ENCODE measurements at places on chromosomes 11 and 22. TPM values are rescaled to one million over a fixed set of nuclear protein-coding genes. Genes with fewer than 3 reads are reported as not detected.

The FBLN1 gene
- not detected for total RNA-seq

The CABP7 gene
- total RNA-seq, result not detected

The ESAM gene
- not detected for total RNA-seq

The RASL10A gene
- total RNA-seq, result 0.64 TPM

The TMEM225 gene
- total RNA-seq, result not detected

The SCUBE1 gene
- total RNA-seq, result not detected

The INS gene
- not detected for total RNA-seq

The CEND1 gene
- total RNA-seq, result 3.8 TPM

The MMP13 gene
- total RNA-seq, result not detected

The KIRREL3 gene
- not detected for total RNA-seq

The SMC1B gene
- total RNA-seq, result 0.59 TPM

GRCh38 chr22:46777609-46777970 is 15.1 kb downstream of the TBC1D22A start:
- H3K4me1 ChIP-seq, result peaks cover 53% of the 10 kb centered on the region
- H3K4me3 ChIP-seq, result peak overlapping the region; percentile 74
- H3K27ac ChIP-seq, result peak overlapping the region; percentile 86

DNA sequence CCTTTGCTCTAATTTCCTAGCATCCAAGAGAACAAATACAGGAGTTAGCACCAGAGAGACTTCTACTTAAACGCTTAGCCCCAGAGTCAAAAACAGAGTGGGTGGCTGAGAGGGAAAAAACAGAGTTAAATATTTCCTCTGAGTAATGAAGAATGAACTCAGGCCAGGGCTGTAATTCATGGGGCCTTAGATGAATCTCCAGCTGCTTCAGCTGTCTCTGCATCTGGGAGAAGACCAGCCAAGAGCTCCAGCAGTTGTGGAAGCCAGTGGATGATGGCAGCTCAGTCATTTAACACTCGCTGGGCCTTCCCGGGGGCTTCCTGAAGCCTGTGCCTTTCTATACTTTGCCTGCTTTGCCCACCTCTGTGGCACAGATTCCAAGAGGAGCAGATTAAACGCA is 5.7 kb upstream of the ADAMTS15 start:
- H3K27me3 ChIP-seq, result peaks cover 27% of the 10 kb centered on the region
- H3K4me3 ChIP-seq, result no peak overlapping the region
- DNase-seq, result no peak

- no peak overlapping the region for H3K4me3 ChIP-seq
- DNase-seq, result no peak
- peaks cover 31% of the 10 kb centered on the region for H3K4me1 ChIP-seq
Observed at GRCh38 chr11:128174465-128175291, 412.7 kb downstream of the ETS1 start.

DNA sequence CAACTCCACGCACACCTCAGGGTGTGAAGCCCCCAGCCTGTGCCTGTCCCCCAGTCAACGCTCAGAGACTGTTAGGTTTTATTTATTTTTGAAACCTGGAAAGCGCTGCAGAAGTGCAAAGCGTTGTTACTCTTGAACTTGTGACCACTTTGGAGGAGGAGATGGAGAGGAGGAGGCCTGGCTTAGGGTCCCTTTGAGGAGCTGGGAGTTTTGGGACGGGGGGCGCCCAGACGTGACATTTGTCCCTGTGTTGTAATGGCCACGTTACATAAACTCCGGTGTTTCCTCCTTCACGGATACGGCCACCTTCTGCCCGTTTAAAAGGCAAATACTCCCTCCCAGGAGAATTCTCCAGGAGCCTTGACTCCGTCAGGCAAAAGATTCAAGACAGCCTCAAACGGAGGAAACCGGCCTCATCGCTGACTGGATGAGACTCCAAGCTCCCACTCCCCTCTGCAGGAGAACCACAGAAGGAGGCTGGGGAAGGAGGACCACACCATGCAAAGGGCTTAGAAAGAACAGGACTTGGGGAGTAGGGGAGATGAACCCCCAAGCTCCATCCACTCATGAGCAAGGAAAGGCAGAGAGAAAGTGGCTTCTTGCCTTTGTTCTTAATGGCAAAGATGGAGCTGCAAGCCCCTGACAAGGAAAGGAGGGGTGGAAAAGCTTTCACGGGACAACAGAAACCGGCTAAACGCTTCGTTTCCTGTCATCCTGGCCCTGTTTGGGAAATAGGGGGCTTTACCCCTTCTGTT is 630 bp downstream of the PIK3IP1 start:
- H3K4me3 ChIP-seq, result peak overlapping the region; percentile 99
- H3K4me1 ChIP-seq, result peaks cover 65% of the 10 kb centered on the region
- no peak for DNase-seq
- no peaks in the 10 kb centered on the region for H3K27me3 ChIP-seq
- peaks cover 21% of the 10 kb centered on the region for H3K36me3 ChIP-seq

DNA sequence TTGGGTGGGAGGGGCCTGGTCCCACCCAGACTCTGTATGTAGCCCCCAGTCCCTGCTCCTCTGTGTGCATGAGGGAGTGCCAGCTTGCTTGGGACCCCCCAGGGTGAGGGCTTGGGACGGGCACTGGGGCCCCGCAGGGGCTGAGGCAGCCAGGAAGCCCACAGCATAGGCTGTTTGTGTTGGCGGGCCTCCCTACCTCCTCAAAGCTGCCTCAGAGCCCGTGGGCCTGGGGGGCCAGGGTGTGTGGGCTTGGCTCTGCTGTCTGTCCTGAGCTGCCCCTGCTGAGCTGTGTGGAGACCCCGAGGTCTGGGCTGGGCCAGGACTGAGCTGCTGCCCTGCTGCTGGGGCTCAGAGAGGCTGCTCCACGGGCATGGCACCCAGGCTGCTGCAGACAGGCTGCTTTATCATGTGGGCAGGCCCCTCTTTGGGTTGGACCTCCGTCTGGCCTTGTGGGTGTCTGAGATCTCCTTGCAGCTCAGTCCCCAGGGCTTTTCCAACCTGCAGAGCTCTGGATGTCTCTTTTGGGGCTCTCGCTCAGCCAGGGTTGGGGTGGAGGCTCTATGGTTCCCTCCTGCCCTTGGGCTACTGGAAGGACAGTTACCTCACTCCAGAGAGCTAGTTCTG is 3.3 kb downstream of the TSPAN4 start:
- DNase-seq, result no peak
- peaks cover 7% of the 10 kb centered on the region for H3K27me3 ChIP-seq
- no peak overlapping the region for H3K4me3 ChIP-seq
- no peak overlapping the region for H3K27ac ChIP-seq

- no peaks in the 10 kb centered on the region for H3K36me3 ChIP-seq
- H3K4me1 ChIP-seq, result peaks cover 2% of the 10 kb centered on the region
- peaks cover 24% of the 10 kb centered on the region for H3K27me3 ChIP-seq
- no peak overlapping the region for H3K4me3 ChIP-seq
- H3K27ac ChIP-seq, result no peak overlapping the region
Observed at GRCh38 chr11:46906609-46907041, 11.7 kb downstream of the LRP4 start.

DNA sequence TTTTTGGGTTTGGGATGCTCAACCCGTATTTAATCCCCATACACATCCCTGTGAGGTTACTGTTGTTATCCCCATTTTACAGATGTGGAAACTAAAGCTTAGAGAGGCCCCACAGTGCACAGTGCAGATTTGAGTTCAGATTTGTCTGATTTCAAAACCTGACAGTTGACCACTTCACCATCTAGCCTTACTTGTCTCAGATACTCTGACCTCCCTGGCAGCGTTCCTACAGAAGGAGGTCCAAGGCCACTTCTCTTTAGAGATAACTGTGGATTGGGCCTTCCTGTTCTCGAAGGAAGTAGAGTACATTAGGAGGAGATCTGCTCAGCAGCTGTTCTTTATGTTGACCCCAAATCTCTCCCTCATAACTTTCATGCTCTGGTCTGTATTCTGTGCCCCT is 46.7 kb upstream of the CTTN start:
- H3K4me1 ChIP-seq, result no peaks in the 10 kb centered on the region
- peaks cover 50% of the 10 kb centered on the region for H3K36me3 ChIP-seq
- no peak overlapping the region for H3K4me3 ChIP-seq
- no peaks in the 10 kb centered on the region for H3K27me3 ChIP-seq
- DNase-seq, result no peak

GRCh38 chr11:748007-748359 is 719 bp downstream of the TALDO1 start:
- peak overlapping the region; percentile 82 for H3K27ac ChIP-seq
- peak overlapping the region; percentile 90 for H3K4me3 ChIP-seq
- H3K36me3 ChIP-seq, result peaks cover 11% of the 10 kb centered on the region
- peaks cover 14% of the 10 kb centered on the region for H3K4me1 ChIP-seq
- DNase-seq, result peak; percentile 73
- no peaks in the 10 kb centered on the region for H3K27me3 ChIP-seq

DNA sequence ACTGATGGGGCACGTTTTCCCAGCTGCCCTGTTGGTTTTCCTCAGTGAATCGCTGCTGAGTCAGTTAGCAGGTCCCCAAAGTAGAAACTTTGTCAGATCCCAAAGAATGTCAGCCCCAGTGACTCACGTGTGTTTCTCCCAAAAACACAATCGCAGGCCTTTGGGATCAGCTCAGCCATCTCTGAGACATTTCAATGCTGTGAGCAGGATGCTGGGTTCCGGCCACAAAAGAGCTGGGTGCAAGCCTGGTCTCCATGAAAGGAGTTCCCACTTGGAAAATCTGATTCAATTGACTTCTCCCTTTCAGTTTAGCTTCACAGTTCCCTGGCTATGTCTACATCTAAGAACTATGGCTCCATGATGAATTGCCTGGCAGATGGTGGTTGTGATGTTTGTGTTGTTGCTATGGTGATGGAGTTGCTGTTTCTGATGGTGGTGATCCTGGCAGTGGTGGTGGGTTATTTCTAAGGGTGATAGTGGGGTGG is 28.0 kb downstream of the MYEOV start:
- no peak for DNase-seq
- no peak overlapping the region for H3K4me3 ChIP-seq
- H3K36me3 ChIP-seq, result peaks cover 3% of the 10 kb centered on the region
- no peak overlapping the region for H3K27ac ChIP-seq
- H3K27me3 ChIP-seq, result no peaks in the 10 kb centered on the region

DNA sequence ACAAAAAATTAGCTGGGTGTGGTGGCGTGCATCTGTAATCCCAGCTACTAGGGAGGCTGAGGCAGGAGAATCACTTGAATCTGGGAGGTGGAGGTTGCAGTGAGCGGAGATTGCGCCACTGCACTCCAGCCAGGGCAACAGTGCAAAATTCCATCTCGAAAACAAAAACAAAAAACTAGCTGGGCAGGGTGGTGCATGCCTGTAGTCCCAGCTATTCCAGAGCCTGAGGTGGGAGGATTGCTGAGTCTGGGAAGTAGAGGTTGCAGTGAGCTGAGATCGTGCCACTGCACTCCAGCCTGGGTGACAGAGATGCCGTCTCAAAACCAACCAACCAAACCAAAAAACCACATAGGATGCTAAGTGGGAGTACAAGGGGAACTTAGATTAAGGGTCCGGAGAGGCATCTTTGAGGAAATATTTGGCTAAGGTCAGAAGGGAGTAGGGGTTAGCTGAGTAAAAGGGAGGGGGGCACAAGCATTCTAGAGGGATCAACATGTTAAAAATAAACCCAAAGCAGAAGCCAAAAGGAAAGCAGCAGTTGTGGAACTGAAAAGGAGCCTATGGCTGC is 10.2 kb downstream of the PHF5A start:
- H3K4me1 ChIP-seq, result peaks cover 7% of the 10 kb centered on the region
- peak overlapping the region; percentile 45 for H3K27ac ChIP-seq
- H3K27me3 ChIP-seq, result no peaks in the 10 kb centered on the region
- DNase-seq, result no peak
- no peak overlapping the region for H3K4me3 ChIP-seq
- peaks cover 41% of the 10 kb centered on the region for H3K36me3 ChIP-seq

DNA sequence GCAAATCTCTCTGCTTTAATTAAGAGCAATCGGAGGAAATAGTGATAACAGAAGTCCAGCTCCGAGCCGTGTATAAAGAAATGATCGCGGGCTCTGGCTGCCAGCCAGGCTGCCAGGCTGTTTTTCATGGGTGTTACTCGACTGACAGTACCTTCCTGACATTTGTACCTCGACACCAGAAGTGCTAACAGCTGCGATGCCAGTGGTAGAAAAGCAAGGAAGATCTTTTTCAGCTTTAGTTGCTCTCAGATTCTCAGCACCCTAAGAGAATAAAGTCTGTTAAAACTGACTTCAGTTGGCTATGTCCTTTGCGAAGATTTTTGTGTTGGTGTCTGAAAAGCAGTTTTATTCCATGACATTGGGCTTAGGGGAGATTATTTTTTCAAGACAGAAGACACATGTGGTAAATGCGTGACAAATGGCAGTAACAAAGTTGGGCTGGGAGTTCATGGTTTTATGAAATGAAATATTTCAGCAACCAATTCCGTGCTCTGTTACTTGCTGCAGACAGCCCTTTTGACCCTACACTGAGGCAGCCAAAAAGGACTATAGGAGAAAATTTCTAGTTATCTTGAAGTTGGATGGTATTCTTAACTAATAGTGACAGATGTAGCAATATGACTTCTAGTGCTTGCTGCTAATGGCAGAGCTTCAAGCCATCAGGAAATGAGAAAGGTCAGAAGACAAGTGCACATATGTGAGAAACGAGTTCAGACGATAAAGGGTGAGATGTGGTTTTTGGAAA is 296.2 kb downstream of the CNTN5 start:
- no peak overlapping the region for H3K27ac ChIP-seq
- no peaks in the 10 kb centered on the region for H3K4me1 ChIP-seq
- H3K4me3 ChIP-seq, result no peak overlapping the region
- no peaks in the 10 kb centered on the region for H3K36me3 ChIP-seq
- no peaks in the 10 kb centered on the region for H3K27me3 ChIP-seq
- no peak for DNase-seq

- H3K36me3 ChIP-seq, result peaks cover 50% of the 10 kb centered on the region
- H3K4me3 ChIP-seq, result no peak overlapping the region
- no peak for DNase-seq
- H3K27me3 ChIP-seq, result no peaks in the 10 kb centered on the region
Observed at GRCh38 chr11:48074425-48075181, 94.2 kb downstream of the PTPRJ start.

DNA sequence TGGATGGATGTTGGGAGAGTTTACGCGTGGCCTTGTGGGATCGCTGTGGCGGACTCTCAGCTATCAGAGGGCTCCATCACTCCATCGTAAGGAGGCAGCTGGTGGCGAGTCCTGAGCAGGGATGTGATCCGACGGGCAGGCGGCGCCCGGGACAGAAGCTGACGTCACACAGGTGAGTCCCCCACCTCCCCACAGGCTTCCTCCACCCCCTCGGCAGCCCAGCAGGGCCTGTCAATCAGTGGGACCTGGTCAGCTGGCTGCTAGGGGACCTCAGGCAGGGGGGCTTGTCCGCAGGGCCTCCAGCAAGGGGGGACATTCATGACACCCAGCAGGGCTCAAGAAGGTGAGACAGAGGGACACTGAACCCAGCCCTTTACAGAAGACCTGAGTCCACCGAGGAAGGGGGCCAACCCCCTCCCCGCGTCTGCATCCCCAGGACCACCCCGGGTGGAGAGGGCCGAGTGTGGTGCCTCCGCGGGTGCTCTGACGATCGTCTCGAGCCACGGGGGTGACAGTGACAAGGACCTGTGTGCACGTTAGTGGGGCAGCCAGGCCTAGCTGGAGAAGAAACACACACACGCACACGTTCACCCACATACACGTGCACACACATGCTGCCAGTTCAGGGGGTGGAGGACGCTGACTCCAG is 7.1 kb downstream of the HRAS start:
- no peaks in the 10 kb centered on the region for H3K27me3 ChIP-seq
- H3K36me3 ChIP-seq, result peaks cover 6% of the 10 kb centered on the region
- no peak overlapping the region for H3K4me3 ChIP-seq
- no peak overlapping the region for H3K27ac ChIP-seq
- no peaks in the 10 kb centered on the region for H3K4me1 ChIP-seq

Measured in activated CD4-positive, alpha-beta T cell treated with anti-CD3 and anti-CD28 coated beads, Interleukin-2, amount 10 ng/mL, durations not matched to agents 24 days and 14 days (primary cell).